ENCODE measurements at places on chromosomes 3 and 15.

DNA sequence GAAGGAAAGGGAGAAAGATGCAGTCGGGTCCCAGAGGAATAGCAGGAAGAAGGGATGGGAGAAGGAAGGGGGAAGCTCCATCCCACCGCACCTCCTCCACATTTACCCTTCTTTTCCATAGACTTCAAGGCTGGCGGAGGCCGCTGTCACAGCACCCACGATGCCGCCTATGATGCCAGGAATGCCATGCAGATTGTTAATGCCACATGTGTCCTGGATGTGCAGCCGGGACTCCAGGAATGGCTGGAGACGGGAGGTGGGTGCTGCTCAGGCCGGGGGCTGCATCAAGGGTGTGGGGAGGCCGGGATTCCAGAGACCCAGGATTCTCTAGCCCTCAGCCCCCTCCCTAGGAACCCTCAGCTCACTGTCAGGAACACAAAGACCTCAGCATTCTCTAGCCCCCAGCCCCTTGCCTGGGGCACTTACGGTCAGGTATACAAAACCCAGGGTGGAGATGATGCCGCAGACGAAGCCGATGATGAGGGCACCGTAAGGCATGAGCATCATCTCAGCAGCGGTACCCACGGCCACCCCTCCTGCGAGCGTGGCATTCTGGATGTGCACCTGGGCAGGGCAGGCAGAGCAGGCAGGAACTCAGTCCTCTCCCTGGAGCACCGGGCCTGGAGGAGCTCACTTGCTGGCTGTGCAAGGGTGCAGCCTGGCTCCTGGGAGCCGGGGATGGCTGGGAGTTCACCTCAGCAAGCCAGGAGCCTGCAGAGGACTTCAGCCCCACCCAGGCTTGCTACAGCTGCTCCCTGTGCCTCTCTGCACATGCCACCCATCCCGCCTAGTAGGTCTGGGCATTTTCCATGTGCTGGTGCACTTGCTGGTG, 18.8 kb downstream of the RHCG start:
- DNase-seq: no peak

DNA sequence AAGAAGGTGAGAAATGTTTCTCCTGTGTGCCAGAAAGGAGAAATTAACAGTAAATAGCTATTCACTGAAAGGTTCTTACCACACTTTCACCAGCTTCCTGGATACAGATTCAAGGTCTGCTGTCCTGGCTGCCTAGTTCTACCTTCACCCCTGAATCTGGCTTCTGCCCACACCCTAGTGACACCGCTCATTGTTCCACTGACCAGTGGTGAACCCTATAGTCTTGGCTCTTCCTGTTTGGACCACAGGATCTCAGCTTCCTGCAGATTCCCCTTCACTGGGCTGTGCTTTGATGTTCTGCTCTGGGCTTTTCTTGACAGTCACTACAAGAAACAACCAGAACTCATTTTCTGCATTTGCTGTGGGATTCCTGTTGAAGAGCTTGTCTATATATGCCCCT, 250.0 kb downstream of the XXYLT1 start:
- DNase-seq: no peak

GRCh38 chr3:185659942-185660921, 74.1 kb downstream of the SENP2 start:
- peak; percentile 38 for DNase-seq

GRCh38 chr3:30639937-30640336, 33.5 kb downstream of the TGFBR2 start:
- DNase-seq: no peak

DNA sequence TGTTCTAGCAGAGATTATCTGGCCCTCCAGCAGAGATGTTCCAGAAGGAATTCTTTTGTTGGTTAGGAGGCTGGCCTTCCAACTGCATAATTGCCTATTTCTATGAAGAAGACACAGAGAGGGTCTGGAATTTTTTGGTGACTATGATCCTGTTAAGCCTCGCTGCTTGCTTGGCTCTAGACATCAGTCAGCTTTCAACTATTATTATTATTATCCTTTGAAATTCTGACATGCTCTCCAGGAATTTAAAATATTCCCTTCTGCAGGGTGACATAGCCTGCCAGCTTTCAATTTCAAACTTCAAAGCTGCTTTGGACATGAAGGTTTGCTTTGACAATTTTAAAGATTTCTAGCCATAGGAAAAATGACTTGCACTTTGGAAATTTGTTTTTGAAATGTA, 26.3 kb upstream of the ZNF148 start:
- no peak for DNase-seq

DNA sequence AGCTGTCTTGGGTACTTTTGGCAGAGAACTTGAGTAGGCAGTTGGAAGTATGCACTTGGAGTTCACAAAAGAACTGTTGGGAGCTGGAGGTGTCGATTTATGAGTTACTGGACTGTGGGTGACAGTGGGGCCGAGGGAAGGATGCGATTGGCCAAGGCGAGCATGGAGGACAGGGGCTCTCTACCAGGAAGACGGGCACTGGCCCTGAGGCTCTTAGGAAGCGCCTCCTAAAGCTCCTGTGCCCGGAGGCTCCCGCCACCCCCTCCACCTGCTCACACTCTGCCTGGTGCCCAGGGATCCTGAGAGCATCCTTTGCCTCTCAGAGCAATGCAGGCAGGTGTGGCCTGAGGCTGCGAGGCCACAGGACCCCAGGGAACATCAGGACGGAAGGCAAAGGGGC, 69.0 kb downstream of the CRTC3 start:
- DNase-seq: no peak

GRCh38 chr15:90035095-90035839, 34.1 kb downstream of the ZNF710 start:
- no peak for DNase-seq

DNA sequence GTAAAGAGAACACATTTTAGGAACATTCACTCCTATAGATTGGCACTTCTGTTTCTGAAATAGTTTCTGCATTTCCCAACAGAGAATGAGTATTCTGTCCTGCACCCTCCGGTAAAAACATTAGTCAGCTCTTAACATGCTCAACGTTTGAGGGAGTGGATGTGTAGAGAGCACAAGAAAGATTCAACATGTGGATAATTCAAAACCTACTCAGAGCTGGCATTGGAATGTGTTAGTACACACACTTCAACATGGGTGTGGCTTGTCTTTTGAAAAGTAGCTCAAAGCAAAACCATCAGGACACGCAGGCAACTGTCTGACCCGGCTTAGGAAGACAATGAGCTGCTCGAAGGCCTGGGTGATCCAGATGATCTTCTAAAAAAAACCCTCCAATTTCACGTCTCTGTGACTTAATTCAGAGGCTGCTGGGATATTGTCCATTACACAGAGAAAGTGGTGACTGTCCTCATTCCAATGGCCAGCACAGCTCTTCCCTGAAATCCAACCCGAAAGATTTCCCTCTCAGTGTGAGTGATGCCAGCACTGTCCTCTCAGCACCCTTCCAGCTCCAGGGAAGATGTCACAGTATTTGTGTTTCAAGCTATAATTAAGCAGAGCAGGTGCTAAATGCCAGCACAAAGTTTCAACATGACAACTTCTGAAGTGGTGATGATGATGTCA, 18.1 kb downstream of the FBN1 start:
- DNase-seq: no peak

- DNase-seq: no peak
Observed at GRCh38 chr3:56321383-56321782, 146.9 kb downstream of the ERC2 start.

DNA sequence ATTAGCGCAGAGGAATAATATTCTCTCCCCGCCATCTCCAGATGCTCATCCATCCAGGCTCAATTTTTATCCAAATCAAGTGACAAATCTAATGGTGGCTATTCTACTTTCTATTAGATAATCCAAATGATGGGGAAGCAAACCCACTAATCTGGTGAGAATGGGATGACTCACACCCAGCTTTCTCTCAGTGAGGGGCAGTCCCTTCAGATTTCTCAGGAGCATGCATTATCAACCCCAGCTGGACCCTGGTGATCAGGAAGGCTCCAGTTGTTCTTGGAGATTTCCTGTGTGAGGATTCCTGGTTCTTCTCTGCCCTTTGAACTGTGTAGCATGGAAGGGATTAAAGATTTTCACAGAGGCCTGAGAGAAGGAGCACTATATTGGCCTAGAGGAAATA, 358.0 kb downstream of the WDR72 start:
- no peak for DNase-seq

DNA sequence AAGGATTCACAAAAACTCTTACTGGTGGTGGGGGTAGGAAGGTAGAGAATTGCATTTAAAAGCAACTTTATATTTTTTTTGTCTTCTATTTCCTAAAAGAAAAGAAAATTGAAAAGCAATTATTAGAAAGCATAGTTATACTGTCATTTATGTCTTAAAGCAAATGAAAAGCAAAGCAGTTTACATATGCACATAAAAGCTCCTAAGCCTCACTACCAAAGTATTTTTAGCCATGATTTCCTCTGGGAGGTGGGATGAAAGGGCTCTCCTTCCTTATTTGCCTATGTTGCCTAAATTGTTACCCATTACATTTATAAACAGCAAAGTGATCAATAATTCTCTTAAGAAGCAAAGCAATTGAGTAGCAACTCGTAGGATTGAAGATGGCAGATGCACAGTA, 7.0 kb downstream of the ZNF445 start:
- DNase-seq: no peak

DNA sequence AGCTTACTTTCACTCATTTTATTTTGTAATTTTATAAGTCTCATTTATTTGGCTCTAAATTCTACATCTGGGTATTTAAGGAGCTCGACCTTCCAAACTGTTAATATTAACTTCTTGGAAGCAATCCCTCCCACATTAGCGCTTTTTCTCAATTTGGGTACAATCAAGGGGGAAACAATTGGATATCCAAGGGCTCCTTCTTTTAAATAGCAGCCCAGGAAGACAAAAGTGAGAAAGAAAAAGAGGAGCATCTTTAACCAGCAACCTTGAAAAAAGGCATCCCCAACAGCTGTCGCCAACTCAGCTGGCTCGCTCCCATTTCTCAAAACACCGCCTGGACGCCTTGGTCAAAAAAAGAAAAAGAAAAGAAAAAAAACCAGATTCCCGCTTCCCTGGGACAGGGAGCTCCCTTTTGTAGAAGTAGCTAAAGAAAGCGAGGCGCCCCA, 873 bp downstream of the C3orf70 start:
- no peak for DNase-seq

DNA sequence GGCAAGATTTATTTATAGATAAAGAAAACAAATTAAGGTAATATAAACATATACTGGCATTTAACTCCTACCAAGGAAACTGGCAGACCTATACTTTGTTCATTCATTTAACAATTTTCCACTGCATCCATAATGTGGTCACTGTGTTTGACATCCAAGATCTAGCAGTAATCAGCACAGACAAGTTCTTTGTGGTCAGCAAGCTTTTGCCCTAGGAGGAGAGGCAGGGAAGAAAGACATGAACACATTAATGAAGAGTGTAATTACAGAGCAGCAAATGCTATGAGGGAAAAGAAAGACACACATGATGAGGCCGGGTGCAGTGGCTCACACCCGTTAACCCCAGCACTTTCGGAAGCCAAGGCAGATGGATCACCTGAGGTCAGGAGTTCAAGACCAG, 34.4 kb downstream of the SUCLG2 start:
- no peak for DNase-seq

GRCh38 chr3:172853921-172854666, 103.6 kb downstream of the ECT2 start:
- DNase-seq: no peak

GRCh38 chr3:166607933-166608521, 770.8 kb upstream of the BCHE start:
- no peak for DNase-seq

- no peak for DNase-seq
Observed at GRCh38 chr3:50157827-50158529, 2.9 kb downstream of the SEMA3F start.

DNA sequence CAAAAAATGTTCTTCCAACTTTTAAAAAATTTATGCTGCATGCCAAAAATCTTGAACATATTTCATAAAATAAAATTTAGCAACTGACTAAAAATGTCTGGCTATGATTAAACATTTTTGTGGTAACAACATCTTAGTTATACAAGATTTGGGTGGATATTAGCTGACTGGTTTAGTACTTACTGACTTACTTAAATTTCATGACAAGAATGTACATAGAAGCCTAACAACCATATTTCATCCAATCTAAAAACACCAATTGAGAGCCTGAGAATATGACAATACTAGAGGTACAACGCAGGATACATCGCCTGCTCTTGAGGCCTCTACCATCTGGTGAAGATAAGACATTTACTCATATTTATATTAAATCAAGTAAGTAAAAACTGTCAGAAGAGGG, 34.6 kb downstream of the GNB4 start:
- DNase-seq: no peak

- no peak for DNase-seq
Observed at GRCh38 chr3:155420881-155421486, 127.5 kb upstream of the STRIT1 start.

DNA sequence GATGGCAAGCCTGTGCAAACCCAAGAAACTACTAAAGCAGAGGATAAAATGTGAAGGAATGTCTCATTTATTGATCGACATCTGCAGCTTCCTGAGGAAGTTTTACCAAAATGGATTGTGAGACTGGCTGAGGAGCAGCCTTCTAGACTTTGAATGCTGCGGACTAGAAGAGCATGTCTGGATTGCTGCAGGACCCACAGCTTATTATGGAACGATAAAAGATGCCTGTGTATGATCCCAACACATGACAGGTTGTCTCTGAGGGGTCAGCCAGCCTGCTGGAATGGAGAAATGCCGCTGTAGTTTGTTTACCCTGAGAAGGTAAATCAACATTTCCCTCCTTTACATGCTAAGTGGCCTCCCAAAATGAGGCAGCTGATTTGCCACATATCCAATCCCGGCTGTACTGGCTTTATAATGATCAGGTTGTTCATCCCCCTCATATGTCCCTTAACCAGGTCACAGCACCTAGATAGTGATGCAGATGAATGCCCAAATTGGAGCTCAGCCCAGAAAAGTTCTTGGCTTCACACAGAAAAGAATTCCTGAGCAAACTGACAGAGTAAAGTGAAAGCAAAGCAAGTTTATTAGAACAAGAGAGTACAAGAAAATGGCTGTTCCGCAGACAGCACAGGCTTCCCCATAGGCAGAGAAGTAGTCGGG, 63.9 kb downstream of the IL12A start:
- no peak for DNase-seq

DNA sequence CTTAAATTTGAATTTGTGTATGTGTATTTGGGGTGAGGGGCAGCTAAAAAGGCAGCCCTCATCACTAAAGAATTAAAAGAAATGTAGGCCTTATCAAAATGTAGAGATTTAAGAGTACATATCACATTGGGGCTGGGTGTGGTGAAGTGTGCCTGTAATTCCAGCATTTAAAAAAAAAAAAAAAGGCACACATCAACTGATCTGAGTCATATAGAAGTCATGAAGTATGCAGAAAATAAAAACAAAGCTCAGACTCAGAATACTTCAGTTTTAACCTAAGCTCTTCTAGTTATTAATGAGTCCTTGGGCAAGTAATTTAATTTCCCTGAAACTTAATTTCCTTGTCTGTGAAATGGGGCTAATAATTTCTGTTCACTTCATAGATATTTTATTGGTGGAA, 31.6 kb downstream of the SLC24A1 start:
- DNase-seq: no peak

DNA sequence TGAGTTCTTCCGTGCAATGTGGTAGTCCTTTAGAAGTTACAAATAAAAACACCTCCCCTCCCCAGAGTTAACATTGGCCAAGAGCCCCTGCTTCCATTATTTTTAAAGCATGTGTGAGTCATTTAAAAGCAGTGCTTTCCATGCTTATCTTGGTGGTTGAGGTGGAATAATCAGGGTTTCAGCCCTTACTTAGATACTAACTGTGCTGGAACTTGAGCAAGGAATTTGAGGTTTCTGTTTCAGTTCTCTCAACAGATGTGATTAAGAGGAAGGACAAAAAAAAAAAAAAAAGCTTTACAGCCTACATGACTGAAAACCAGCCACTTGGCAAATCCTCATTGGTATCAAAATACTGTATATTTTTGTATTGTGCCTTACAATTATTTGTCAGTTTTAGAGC, 64.5 kb downstream of the CGNL1 start:
- DNase-seq: no peak

All from amygdala (tissue), 56 donors.